ENCODE measurements at places on chromosomes 7 and 10. TPM values are rescaled to one million over a fixed set of nuclear protein-coding genes. Genes with fewer than 3 reads are reported as not detected.
A peak's percentile ranks its signal among the peaks of the same experiment; 100 is the strongest.

DNA sequence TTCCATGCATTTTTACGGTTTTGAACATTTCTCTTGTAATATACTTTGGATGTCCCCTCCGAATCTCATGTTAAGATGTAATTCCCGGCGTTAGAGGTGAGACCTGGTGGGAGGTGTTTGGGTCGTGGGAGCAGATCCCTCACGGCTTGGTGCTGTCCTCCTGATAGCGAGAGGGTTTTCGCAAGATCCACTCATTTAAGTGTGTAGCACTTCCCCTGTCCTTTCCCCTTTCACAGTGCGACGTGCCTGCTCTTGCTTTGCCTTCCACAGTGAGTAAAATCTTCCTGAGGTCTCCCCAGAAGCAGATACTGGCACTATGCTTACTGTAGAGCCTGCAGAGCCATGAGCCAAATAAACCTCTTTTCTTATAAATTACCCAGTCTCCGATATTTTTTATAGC is 6.6 kb downstream of the GPR141 start:
- no peak overlapping the region for H3K4me3 ChIP-seq
- H3K27me3 ChIP-seq: no peaks in the 10 kb centered on the region
- no peak overlapping the region for H3K27ac ChIP-seq
- no peaks in the 10 kb centered on the region for H3K36me3 ChIP-seq
- no peak for DNase-seq

DNA sequence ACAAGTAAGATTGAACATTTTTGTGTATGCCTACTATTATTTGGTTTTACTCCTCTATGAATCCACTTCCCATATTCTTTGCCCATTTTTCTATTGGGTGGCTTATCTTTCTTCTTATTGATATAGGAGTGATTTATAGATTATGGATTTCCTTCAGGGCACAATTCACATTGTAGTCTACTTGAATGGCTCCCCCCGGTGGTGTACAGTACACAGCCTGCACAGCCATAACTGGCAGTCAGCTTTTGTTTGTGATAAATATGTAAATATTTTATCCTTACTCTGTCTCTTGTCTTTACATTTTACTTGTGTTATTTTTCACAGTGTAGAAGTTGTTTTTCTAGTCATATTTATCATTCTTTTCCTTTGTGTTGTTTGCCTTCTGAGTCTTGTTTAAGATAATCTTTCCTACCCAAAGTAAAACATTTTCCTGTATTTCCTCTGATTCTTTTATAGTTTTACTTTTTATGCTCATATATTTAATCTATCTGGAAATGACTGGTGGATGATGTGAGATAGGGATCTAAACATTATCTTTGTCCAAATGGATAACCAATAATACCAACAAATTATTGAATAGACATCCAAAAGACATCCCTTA is 23.9 kb upstream of the CALD1 start:
- H3K4me3 ChIP-seq: no peak overlapping the region
- no peaks in the 10 kb centered on the region for H3K36me3 ChIP-seq

The TDRD1 gene
- 0.14 TPM for total RNA-seq

The SLC26A4 gene
- 1.0 TPM for total RNA-seq

- H3K4me3 ChIP-seq: peak overlapping the region; percentile 40
- no peak for DNase-seq
- H3K4me1 ChIP-seq: peaks cover 15% of the 10 kb centered on the region
- H3K27ac ChIP-seq: peak overlapping the region; percentile 38
- H3K27me3 ChIP-seq: no peaks in the 10 kb centered on the region
- H3K36me3 ChIP-seq: no peaks in the 10 kb centered on the region
Observed at GRCh38 chr10:34538281-34538829, 276.7 kb downstream of the PARD3 start.

DNA sequence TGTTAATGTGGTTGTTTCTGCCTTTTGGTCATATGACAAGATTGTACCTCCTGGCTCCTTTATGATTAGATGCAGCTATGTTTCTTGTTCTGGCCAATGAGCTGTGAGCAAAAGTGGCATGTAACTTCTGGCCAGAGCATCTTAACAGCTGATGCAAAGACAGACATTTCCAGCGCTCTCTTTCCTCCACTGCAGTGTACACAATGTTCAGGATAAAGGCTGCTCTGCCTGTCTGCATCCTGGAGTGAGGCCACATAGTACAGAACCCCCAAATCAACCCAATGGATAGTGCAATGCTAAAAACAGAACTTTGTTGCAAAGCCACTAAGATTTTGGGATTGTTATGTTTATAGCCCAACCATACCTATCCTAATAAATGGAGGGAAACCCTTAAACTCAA is 17.9 kb downstream of the EPC1 start:
- DNase-seq: no peak
- peaks cover 74% of the 10 kb centered on the region for H3K4me1 ChIP-seq
- H3K27ac ChIP-seq: no peak overlapping the region
- H3K4me3 ChIP-seq: no peak overlapping the region

The ZKSCAN1 gene
- total RNA-seq: 57.5 TPM

GRCh38 chr10:123663522-123663921 is 2.6 kb upstream of the GPR26 start:
- no peaks in the 10 kb centered on the region for H3K4me1 ChIP-seq
- H3K36me3 ChIP-seq: no peaks in the 10 kb centered on the region
- DNase-seq: no peak
- H3K27ac ChIP-seq: no peak overlapping the region

The FAM241B gene
- total RNA-seq: 5.2 TPM

DNA sequence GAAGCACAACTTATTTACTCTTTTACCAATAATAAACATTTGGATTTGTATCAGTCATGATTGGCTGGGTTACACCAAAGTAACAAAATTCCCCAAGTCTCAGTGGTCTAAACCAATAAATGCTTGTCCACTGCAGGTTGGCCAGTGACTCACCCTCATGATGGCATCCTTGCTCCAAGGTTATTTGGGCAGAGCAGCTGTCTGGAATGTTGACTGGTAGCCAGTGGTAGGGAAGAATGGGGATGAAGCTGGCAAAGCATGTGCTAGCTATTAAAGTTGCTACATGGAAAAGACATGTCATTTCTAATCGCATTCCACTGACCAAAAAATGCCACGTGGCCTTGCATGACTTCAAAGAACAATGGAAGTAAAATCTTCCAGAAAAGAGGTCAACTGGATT is 1168.7 kb upstream of the CELF2 start:
- H3K36me3 ChIP-seq: no peaks in the 10 kb centered on the region
- no peak overlapping the region for H3K4me3 ChIP-seq
- H3K4me1 ChIP-seq: no peaks in the 10 kb centered on the region
- H3K27ac ChIP-seq: no peak overlapping the region

The SEMA4G gene
- 6.7 TPM for total RNA-seq

The RAPGEF5 gene
- total RNA-seq: 139 TPM

DNA sequence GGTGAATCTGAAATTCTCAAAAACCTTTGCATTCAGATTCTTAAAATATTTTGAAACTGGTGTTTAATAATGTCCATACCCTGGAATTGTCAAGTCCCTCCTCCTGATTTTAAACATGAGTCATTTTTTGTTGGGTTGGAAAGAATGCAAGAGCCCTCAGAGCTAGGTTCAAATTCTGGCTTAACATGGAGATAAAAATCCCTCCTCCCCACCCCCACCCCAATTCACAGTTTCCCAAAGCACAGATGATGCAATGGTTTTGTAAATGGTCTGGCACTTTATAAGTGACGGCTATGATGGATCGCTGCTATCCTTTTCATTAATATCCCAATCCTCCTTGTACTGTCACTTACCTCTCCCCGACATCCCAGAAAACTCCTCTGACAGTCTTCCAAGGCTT is 332.8 kb downstream of the PLXNA4 start:
- no peak overlapping the region for H3K27ac ChIP-seq
- no peaks in the 10 kb centered on the region for H3K27me3 ChIP-seq
- H3K36me3 ChIP-seq: no peaks in the 10 kb centered on the region
- H3K4me1 ChIP-seq: no peaks in the 10 kb centered on the region
- DNase-seq: no peak

The LIPN gene
- total RNA-seq: 1.0 TPM

The ITPRID1 gene
- total RNA-seq: not detected

GRCh38 chr7:10128748-10129147 is 844.9 kb upstream of the PHF14 start:
- H3K4me3 ChIP-seq: no peak overlapping the region
- no peak overlapping the region for H3K27ac ChIP-seq
- no peak for DNase-seq
- no peaks in the 10 kb centered on the region for H3K27me3 ChIP-seq
- H3K36me3 ChIP-seq: no peaks in the 10 kb centered on the region

All from upper lobe of right lung (tissue), 1 donor.